ENCODE measurements at places on chromosomes 3 and 15.

DNA sequence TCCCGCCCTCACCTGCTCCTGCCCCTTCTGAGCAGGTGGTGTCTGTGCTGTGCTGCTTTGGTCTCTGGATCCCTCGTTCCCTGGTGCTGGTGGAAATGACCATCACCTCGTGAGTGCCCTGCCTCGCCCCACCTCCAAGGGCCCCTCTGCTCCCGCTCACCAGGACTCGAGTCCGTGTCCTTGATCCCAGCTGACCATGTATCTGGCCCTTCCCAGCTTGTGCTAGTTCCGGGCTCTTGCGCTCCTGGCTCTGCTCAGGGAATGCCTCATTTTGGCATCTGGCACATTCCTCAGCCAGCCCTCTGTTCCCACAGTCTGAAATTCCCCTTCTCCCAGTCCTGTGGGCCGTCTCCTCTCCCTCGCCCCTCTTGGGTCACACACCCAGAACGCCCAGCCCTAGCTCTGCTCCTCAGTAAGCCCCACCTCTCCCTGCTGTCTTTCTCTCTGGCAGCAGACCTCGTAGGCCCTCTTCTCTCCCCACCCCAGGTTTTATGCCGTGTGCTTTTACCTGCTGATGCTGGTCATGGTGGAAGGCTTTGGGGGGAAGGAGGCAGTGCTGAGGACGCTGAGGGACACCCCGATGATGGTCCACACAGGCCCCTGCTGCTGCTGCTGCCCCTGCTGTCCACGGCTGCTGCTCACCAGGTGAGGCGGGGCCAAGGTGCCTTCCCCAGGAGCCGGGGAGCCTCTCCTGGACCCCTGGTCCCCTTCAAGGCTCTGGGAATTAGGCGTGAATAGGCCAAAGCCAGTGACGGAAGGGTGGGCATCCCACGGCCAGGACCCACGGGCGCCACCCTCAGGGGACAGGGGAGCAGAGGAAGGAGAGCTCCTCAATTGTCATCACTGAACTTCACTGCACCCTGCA is 11.5 kb downstream of the SLC51A start:
- peak; percentile 57 for DNase-seq

- DNase-seq: no peak
Measured at GRCh38 chr15:48325400-48325799, 5.8 kb upstream of the DUT start.

DNA sequence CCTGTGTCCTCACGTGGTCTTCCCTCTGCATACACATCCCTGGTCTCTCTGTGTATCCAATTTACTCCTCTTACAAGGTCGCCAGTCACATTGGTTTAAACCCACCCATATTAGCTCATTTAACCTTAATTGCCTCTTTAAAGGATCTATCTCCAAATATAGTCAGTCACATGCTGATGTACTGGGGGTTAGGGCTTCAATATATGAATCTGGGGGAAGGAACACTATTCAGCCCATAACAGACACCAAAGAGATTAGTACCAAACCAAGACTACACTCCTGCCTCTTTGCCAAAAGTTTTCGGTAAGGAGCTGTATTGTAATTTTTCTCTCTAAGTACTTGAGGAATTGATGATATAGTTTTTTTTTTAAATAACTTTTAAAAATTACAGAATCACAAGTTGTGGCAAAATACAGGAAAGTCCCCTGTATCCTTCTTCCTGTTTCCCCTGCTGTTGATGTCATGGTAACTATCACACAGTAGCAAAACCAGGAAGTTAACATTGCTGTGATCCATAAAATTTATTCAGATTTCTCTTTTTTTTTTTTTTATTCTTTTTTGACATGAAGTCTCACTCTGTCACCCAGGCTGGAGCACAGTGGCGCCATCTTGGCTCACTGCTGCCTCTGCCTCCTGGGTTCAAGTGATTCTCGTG is 67.8 kb downstream of the SLCO3A1 start:
- no peak for DNase-seq

- no peak for DNase-seq
Measured at GRCh38 chr3:30356866-30357753, 249.3 kb upstream of the TGFBR2 start.

DNA sequence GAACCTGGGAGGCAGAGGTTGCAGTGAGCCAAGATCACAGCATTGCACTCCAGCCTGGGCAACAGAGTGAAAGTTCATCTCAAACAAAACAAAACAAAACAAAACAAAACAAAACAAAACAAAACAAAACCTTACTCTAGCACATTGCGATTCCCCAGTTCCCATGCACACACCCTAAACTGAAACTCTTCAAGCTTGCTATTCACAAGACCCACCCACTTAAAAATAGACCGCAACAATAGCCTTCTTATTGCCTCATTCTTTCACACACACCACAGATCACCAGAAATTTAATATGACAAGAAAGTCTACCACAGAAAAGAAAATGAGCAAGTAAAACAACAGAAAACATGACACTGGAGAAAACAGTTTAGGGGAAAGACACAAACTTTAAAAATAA is 598.4 kb downstream of the FHIT start:
- no peak for DNase-seq

DNA sequence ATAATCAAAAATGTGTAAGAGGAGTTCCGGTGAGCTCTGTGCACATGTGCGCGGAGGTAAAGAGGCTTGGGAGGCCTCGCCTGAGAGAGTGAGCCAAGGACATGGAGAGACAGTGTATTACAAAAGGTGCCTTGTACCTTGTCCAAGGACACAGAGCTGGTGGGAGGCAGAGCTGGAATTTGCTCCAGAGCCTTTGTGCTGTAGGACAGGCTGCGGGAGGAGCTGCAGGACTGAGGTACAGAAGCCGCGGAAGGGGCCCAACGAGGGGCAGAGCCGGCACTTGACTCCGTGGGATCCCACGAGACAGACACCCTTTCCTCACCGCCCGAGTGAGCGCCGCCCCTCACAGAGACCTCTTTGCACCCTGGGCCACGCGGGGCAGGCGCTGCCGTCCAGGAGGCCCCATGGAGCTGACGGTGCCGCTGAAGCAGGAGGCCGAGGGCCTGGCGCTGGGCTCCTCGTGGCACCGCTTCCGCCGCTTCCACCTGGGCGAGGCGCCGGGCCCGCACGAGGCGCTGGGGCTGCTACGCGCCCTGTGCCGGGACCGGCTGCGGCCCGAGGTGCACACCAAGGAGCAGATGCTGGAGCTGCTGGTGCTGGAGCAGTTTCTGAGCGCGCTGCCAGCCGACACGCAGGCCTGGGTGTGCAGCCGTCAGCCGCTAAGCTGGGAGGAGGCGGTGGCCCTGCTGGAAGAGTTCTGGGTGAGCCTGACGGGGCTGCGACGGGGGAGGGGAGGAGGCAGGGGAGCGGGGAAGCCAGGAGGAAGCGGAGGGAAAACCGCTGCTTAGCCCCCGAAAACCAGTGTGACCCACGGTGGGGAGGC is 68.7 kb downstream of the SLTM start:
- DNase-seq: peak; percentile 84

DNA sequence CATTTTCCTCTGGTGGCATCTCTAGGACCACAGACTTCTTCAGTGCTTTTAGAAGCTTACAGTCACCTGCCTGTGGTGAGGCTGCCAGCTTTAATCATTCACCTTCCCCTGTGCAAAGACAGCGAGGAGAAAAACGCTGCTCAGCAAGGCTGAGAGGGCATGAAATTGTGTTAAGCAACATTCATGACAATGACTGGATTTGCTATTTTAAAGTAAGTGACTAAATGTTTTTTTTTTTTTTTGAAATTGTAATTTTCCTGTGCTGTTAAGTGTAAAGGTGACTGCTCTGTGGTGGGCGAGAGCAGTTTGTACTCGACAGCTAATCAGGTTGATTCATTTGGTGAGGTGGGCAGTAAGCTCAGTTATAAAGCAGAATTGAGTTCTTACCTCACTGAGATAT is 240.4 kb downstream of the NSUN3 start:
- no peak for DNase-seq

DNA sequence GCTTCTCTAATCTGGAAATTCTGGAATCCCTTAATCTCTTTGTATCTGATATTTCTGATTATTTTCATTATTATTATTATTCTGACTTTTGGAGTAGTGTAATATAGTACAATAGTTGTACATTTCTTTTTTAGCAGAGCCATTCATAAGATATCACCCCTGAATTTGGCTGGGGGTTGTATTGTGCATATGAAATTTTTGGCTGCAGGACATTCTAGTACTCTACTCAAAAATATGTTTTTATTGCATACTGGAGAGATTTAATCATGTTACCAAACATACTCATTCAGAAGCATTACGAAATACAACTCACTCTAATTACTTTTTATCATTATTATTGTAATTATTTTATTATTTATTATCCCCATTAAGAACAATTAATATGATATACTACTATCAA is 589.7 kb upstream of the KCNMB2 start:
- no peak for DNase-seq

- no peak for DNase-seq
Measured at GRCh38 chr3:9061634-9062033, 98.4 kb upstream of the RAD18 start.

DNA sequence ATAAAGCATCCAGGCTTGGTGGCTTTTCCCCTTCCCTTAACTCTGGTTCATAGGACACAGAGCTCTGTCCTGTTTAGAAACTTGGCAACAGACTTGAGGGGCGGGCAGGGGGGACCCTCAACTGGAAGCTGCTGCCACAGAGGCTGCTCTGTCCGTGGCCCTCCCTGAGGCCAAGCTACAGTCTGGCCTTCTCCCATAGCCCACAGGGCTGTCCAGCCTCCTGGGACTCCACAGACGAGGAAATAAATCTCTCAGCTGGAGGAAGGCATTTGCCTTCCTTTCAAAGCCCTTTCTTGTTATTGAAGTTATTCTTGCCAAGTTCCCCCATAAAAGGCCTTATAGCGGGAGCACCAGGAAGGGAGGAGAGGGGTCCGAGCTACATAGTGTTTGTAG is 248.8 kb upstream of the TPM1 start:
- no peak for DNase-seq

- no peak for DNase-seq
Measured at GRCh38 chr3:50169858-50170257, 14.7 kb downstream of the SEMA3F start.

- DNase-seq: no peak
Measured at GRCh38 chr15:100818927-100819326, 60.7 kb upstream of the ALDH1A3 start.

DNA sequence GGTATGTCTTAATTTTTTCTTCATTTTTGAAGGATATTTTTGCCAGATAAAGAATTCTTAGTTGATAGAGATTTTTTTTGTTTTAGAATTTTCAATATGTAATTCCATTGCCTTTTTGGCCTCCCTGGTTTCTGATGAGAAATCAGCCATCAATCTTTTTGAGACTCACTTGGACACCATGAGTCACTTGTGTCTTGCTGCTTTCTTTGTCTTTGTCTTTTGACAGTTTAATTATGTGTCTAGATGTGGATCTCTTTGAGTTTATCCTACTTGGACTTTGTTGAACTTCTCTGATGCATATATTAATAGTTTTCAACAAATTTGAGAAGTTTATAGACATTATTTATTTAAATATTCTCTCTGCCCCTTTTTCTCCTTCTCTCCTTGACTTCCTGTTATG is 34.7 kb upstream of the AQP9 start:
- no peak for DNase-seq

DNA sequence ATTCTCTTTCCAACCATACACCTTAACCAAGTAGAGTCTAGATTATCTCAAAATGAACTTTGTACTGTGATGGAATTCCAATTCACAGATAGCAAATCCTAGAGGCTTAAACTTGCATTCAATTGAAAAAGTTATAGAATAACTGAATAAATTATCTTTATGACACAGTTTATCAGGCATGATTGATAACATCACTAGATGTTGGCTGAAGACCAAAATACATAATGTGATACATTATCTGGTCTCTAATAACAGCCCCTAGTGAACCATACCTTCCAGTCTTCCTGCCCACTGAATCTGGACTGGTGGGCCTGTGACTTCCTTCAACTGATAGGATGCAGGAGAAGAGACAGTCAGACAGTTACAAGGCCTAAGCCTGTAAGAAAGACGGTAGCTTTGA is 165.2 kb upstream of the CMC1 start:
- DNase-seq: no peak

GRCh38 chr3:189756582-189757078 is 125.4 kb downstream of the TP63 start:
- no peak for DNase-seq

DNA sequence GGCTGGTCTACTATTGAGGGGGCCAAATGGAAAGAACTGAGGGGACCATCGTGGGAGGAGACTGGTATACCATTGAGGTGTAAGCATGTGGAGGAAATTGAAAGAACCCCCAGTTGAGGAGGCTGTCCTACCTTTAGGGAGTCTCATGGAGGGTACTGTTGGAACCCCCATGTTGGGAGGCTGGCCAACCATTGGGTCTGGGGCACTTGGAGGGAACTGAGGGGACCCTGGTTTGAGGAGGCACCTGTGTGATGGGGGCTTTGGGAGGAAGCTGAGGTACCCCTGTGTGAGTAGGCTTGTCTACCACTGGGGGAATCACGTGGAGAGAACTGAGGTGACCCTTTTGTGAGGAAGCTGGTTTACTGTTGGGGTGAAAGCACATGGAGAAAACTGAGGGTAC is 157.5 kb downstream of the FBLN2 start:
- DNase-seq: no peak

GRCh38 chr3:32413845-32414521 is 22.3 kb downstream of the CMTM7 start:
- no peak for DNase-seq

GRCh38 chr3:55292360-55292759 is 194.7 kb downstream of the WNT5A start:
- DNase-seq: peak; percentile 68

DNA sequence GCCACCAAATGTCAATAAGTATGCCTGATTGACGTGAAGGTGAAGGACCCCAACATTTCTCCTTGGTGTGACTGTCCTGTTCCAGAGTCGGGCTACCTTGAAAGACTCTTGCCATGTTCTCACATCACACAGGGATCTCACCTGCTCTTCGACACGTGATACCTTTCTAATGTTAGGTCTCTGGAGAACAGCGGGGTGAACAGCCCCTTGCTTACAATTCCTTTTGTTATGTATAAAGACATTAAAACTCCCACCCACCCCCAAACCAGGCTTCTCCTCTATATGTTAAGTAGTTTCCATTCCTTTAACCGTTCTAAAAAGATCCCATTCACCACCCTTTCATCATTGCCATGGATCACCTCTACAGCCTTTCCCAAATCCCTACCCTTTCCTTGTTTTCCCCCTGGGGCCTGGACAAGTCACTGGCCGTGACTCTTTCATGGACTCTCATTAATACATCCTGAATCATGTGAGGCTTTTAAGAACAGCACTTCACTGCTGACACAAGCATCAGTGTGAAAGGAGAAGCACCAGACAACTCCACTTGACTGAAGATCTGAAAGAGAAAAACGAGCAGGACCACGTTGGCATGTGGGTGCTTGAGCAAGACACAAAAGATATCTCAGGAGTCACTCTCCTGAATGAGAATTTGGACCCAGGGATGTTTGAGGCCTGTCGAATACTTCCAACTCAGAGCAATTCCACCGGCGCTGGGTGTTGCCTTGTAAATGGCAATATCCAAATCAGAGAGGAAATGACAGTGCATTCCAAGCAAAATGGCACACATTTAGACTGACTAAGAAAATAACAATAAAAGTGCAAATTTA is 115.0 kb downstream of the FOXP1 start:
- no peak for DNase-seq

GRCh38 chr3:196620161-196620604 is 19.3 kb upstream of the NRROS start:
- DNase-seq: no peak

GRCh38 chr3:159830523-159831154 is 158.0 kb upstream of the IL12A start:
- DNase-seq: no peak
